ENCODE measurements at places on chromosomes 2 and 18. TPM values are rescaled to one million over a fixed set of nuclear protein-coding genes. Genes with fewer than 3 reads are reported as not detected.
A peak's percentile ranks its signal among the peaks of the same experiment; 100 is the strongest.

GRCh38 chr2:109207176-109207575 is 78.2 kb downstream of the SH3RF3 start:
- no peak for DNase-seq

DNA sequence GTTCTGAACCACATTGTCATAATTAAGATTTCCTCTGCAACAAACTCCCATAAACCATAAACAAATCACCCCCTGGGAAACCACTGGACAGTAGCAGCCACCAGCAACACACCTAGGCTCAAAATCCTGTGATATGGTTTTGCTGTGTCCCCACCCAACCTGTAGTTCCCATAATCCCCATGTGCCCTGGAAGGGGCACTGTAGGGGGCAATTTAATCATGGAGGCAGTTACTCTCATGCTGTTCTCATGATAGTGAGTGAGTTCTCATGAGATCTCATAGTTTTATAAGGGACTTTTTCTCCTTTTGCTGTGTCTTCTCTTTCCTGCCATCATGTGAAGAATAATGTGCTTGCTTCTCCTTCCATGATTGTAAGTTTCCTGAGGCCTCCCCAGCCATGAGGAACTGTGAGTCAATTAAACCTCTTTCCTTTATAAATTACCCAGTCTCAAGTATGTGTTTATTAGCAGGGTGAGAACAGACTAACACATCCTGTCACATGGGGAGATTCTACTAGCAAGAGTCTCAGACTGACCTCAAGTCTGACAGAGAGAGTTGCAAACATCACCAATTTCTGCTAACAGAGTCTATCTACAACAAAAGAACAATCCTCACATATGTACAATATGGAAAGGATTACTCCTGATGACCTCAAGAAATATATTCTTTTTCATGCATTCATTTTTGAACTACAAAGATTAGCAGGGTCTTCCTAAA is 182.6 kb downstream of the GRB14 start:
- DNase-seq, result no peak

- no peak for DNase-seq
Measured at GRCh38 chr18:4586731-4587130, 131.6 kb upstream of the DLGAP1 start.

- peak; percentile 85 for DNase-seq
Measured at GRCh38 chr2:150211164-150211631, 276.3 kb downstream of the RND3 start.

GRCh38 chr2:208318127-208318526 is 52.1 kb downstream of the PIKFYVE start:
- no peak for DNase-seq

DNA sequence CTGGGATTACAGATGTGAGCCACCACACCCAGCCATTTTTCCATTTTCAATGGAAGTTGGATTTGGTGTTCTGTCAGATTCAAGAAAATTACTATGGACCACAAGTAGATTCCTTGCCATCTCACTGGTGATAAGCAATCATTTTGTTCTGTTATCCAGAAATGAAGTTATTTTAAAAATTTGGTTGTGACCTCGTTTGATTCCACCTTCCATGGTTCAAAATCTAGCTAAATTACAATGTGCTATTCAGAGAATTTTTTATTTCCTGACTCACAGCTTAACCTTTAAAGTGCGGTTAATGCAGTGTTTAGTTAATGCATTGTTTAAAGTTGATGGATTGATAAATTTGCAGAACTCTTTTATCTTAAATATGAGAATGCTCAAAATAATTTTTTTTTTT is 243.2 kb upstream of the BOD1L2 start:
- no peak for DNase-seq

DNA sequence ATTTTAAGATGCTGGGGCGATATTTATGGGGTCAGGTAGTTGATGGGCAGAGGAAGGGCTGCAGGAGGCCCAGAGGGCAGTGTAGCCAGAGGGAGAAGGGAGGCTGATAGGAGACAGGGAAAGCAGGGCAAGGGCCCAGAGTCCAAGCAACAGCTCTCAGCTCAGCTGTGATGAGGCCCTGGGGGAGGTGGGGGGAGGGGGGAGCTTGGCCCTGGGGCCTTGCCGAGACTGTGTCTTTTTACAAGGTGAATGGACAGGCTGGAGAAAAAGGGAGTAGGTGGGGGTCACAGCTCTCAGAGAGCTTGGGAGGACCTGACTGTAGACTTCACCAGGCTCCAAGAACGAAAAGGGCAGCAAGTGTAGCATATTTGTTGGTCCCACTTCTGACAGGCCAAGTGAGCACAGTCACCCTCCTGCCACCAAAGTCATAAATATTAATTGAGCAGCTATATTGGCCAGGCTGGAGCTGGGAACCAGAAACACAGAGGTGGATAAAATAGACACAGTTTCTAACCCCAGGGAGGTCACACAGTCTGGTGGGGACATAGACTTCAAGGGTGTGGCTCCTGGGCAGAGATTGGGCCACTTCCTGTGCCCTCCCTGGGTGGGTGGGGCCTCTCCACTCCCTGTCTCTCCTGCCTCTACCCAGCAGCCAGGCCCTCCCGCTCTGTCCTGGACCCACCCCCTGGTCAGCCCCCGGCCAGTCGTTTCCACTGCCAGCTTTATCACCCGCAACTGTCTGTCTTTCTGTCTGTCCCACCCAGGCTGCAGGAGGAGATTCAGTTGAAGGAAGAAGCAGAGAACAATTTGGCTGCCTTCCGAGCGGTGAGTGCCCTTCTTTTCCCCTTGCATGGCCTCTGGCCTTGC is 1.4 kb downstream of the DES start:
- no peak for DNase-seq

- DNase-seq, result no peak
Measured at GRCh38 chr2:72155737-72156136, 8.1 kb upstream of the CYP26B1 start.

GRCh38 chr2:218436992-218437391 is 18.1 kb downstream of the VIL1 start:
- no peak for DNase-seq

GRCh38 chr2:3981446-3981987 is 278.1 kb downstream of the DCDC2C start:
- DNase-seq, result no peak

DNA sequence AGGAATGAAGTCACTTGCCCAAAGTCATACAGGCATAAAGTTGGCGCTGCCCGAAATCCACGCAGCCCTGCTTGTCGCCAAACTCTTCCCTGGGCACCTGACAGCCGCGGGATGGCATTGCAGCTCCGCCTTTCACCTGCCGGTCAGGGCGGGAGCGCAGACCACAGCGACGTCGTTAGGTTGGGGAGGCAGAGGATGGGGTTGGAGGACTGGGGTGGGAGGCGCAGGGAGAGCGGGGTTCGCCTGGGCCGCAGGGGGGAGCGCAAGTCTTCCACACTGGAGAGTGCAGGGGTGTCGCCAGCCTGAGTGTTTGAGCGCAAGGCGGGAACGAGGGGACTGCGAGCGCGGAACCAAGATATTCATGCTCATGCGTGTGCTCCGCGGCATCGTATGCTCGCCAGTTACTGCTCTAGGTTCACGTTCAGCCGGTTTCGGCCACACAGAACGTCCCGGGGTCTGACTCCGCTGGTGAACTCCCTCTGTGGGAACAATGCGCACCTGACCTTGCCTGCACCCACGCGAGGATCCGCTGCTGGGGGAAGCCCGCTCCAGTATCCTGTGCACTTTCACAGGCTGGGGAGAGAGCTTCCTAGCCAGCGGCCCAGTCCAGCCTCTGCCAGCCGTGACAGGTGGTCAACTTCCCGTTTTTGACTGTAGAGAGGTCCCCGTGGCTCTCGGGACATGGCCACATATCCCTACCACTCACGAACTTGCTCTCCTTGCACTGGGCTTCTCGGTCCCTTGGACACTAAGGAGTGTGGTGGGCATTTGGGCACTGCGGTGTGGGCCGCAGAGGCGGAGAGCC is 767 bp upstream of the NPPC start:
- DNase-seq, result no peak

GRCh38 chr2:56335101-56335500 is 151.3 kb downstream of the CCDC85A start:
- peak; percentile 3 for DNase-seq

DNA sequence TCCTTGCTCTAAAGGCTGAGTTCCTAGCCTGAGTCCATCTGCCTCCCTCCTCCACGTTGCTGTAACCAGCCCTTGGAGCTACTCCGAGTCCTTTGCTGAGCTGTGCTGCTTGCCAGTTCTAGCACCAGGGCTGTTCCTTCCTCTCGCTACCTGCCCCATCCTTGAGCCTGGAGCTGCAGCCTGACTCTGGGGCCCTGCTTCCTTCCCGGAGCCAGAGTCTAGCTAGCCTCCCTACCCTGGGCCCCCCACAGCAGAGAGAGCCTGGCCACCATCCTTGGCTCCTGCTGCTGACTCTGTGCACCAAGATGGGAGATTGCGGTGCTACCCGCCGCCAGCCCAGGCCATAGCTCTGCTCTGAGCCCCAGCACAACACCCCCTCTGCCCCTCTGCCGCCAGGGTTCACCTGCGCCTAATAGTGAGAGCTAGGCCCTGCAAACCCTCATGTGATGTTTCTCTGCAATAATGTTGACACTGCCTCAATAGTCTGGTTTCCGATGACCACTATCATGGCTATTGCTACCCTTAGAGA is 135.9 kb upstream of the ASB18 start:
- DNase-seq, result no peak

GRCh38 chr2:238667008-238667407 is 180.9 kb upstream of the TWIST2 start:
- DNase-seq, result peak; percentile 85

- DNase-seq, result peak; percentile 36
Measured at GRCh38 chr2:195486520-195486919, 170.5 kb upstream of the SLC39A10 start.

- DNase-seq, result no peak
Measured at GRCh38 chr2:215365184-215365658, 53.4 kb downstream of the ATIC start.

SERPINB4 gene
- not detected for total RNA-seq

ELOA2 gene
- not detected for total RNA-seq

ETAA1 gene
- total RNA-seq, result 15.5 TPM

SRD5A2 gene
- not detected for total RNA-seq

LHCGR gene
- total RNA-seq, result under 0.01 TPM

GPR39 gene
- total RNA-seq, result 3.2 TPM

NYAP2 gene
- not detected for total RNA-seq

GNAL gene
- under 0.01 TPM for total RNA-seq

CXCR1 gene
- total RNA-seq, result not detected
